Stimulated activated CD8-positive, alpha-beta memory T cell treated with anti-CD3 and anti-CD28 coated beads, Interleukin-15, amount 100 ng/mL, for 24 hours (primary cell): ENCODE measurements at places on chromosomes 12 and 14.

DNA sequence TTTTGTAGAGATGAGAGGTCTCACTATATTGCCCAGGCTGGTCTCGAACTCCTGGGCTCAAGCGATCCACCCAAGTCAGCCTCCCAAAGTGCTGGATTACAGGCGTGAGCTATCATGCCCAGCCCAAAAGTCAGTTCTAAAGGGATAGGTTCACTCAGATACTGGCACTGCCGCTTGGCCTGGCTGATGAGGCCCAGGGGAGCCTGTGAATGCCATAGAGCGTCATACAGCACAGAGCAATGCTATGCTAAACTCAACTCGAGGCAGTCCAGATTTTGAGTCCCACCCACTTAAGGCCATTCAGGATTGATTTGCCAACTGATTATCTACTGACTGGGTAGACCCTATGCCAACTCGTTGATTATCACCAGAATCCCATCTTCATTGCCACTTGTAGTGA, 179.4 kb downstream of the ESR2 start:
- no peak for DNase-seq

GRCh38 chr12:62191491-62192179, 68.6 kb upstream of the USP15 start:
- no peak for DNase-seq

DNA sequence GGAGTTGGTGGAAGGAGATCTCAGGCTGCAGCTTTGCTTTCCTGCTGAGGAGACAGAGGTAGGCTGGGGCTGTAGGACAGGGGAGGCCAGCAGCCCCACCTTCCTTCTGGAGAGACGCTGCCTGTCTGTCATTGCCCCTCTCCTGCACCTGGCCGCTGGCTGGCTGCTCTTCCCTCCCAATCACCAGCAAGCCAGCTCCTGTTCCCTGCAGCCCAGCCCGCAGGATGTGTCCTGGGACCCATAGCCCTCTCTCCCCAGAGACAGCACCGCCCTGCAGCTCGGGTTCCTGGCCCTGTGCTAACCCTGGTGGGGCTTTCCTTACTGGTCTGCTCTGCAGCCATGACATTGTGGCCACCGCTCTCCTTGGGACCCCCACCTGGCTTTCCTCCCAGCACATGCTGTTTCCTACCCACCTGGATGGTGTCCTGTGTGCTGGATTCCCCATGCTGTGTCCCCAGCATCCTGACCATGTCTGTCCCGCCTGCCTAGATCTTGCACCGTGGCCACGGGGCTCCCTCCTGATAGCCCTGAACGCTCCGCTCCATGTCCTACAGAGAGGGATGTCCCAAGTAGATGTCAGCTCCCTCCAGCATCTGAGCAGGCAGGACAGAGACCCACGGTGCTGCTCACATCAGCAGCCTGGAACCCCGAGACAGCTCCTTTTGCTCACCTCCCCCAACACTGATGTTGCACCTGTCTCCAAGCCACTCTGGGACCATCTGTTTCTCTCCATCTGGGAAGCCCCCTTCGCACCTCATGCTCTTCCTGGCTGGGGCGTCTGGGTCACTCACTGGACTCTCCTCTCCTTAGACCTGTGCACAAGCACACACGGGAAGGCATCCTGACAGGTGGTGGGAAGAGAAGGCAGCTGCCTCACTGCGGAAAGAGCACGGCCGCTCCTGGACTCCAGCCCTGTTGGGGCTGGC, 1.1 kb upstream of the MTA1 start:
- no peak for DNase-seq

DNA sequence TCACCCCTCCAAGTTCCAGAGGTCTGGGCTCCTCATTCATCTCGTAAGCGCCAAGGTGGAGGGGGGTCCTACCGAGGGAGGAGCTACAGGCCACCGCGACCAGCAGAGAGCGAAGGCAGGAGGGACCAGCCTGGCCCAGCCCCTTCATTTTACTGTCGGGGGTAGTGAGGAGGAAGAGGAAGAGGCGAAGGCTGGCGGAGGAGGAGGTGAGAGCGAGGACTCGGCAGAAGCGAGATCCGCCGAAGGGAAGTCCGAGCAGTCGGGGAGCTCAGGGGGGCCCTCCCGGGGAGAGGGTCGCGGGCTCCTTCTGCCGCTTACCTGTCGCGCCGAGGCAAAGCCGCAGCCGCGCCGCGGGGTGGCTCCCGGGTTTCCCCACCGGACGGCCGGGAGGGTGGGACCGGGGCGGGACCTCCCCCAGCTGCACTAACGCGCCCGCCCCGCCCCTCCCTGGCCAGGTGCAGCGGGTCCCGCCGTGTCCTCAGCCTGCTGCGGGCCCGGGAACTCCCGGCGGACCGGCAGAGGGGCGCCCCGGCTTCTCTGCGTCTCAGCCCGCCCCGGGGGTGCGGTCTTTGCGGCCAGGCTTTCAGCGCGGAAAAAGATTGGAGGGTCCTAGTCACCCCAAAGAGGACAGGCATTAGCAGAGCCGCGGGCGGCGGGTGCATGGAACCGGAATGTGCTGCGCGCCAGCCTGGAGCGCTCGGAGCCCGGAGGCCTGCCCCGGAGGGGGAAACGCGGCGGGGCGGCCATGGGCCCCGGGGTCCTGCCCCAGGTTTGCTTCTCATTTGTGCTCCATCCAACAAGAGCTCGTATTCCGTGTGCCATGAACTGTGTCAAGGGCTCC, at the start of gene GALNT6:
Gene GALNT6, minus strand, starts transcription at position 124 of the 841 bp plus-strand sequence. CDS start 11,625 bp downstream, outside the sequence.
- peak; percentile 45 for DNase-seq

GRCh38 chr12:32754111-32754510, 1.6 kb downstream of the YARS2 start:
- no peak for DNase-seq

GRCh38 chr12:89245090-89245489, 107.2 kb downstream of the DUSP6 start:
- no peak for DNase-seq

DNA sequence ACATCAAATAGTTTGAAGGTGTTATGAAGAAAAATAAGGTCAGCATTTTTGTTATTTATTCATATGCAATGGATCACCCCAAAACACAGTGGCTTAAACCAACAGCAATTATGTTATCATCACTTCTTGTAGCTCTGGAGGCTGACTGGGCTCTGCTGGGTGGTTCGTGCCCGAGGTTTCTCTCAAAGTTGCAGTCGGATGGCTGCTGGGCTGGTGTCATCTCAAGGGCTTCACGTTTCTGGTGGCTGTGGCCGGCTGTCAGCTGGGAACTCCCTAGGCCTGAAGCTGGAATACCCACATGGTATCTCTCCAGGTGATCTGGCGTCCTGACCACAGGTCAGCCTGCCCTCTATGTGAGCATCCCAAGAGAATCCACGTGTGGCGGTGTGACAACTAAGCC, 12.0 kb downstream of the DIO3 start:
- DNase-seq: no peak
